ENCODE measurements at places on chromosomes 3 and 15. TPM values are rescaled to one million over a fixed set of nuclear protein-coding genes. Genes with fewer than 3 reads are reported as not detected.

- DNase-seq = no peak
Measured at GRCh38 chr15:64017082-64017588, 29.1 kb downstream of the DAPK2 start.

DNA sequence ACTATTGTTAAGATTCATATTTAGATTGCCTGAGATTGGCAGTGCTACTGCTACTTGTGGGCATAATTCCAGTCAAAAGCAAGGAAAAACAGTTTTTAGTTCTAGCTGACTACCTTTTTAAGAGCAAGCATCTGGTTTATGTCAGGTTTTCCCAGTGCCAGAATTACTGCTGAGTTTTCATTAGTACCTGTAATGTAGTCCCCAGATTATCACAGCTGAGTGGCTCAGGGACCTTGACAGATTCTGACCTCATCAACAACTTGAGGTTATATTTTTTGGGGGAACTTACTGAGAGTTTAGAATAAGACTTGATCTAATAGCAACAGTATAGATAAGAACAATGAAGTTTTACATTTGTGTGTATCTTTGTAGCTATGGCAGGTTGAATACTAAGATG is 31.0 kb downstream of the NXPE3 start:
- DNase-seq = no peak

- DNase-seq = no peak
Measured at GRCh38 chr3:18237251-18238005, 187.7 kb downstream of the SATB1 start.

The TPRG1 gene
- total RNA-seq = 1.3 TPM

- DNase-seq = no peak
Measured at GRCh38 chr3:13143381-13144004, 70.3 kb upstream of the IQSEC1 start.

Data from fibroblast of villous mesenchyme (primary cell).